ENCODE measurements at places on chromosomes 4 and X.

DNA sequence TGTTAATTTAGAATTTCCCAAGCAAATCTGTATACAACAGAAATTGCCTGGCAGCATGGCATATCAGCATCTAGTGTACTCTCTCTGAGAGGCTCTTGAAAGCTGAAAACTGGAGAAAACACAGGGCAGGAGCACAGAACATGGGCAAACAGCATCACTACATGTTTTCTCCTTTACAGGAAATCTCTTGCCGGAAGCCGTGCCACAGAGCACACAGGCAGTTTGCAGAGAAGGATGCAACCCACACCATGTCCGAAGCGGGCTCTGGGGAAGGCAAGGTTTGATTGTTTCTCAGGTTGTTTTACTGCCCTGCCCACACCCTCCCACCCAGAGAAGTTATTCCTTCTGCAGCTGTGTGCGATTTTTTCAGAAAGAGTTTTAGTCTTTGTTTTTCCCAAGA is 41.1 kb upstream of the FAM9C start:
- DNase-seq: no peak

GRCh38 chr4:129900430-129900953 is 804.5 kb downstream of the C4orf33 start:
- DNase-seq: no peak

DNA sequence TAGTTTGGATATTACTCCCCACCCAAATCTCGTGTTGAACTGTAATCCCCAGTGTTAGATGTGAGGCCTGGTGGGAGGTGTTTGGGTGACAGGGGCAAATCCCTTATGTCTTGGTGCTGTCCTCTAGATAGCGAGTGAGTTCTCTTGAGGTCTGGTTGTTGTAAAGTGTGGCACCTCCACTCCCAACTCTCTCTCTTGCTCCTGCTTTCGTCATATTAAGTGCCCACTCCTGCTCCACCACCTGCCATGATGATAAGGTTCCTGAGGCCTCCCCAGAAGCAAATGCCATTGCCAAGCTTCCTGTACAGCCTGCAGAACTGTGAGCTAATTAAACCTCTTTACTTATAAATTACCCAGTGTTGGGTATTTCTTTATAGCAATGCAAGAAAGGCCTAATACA is 944.3 kb downstream of the ADGRL3 start:
- no peak for DNase-seq

GRCh38 chr4:148268835-148269234 is 173.4 kb downstream of the NR3C2 start:
- DNase-seq: no peak

DNA sequence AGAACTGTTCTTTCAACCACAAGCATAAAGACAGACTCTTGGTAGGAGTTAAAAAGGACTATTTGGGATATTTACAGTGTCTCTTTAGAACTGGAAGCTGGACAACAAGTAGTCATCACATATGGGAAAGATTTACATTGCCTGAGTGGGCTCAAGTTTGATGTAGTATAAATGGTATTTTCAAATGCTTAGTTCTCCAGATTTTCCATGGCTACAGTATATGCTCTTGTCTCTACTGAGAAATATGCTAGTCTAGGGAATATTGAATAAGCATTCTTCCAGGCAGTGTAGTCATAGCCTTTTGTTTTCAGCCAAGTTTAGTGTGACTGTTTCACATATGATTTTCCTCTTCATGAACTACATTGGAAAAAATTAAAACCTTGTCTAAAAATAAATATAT is 315.6 kb downstream of the ARHGAP24 start:
- DNase-seq: no peak

GRCh38 chrX:78327370-78328086 is at the start of gene CYSLTR1:
TSS of gene CYSLTR1 (minus strand) at chrX:78327611. CDS start at chrX:78273746, 53,865 bp downstream.
- DNase-seq: no peak

- DNase-seq: no peak
These were observed 280.9 kb upstream of the EPHA5 start for GRCh38 chr4:65951177-65951576.

DNA sequence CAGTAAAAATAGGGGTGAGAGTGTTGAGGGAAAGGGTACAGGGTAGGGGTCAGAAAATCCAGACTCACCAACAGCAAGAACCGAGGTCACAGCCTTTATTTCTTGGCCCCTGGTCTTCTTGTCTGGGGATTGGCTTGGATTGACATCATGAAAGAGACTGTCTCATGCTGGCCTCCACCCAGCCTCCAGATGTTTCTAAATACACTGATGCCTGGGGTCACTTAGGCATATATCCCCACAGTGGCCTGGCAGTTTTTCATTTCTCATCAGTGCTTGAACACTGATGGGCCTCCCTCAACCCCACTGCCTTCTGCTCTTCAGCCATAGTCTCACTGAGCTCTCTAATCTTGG is 173.9 kb downstream of the RTL9 start:
- DNase-seq: no peak

DNA sequence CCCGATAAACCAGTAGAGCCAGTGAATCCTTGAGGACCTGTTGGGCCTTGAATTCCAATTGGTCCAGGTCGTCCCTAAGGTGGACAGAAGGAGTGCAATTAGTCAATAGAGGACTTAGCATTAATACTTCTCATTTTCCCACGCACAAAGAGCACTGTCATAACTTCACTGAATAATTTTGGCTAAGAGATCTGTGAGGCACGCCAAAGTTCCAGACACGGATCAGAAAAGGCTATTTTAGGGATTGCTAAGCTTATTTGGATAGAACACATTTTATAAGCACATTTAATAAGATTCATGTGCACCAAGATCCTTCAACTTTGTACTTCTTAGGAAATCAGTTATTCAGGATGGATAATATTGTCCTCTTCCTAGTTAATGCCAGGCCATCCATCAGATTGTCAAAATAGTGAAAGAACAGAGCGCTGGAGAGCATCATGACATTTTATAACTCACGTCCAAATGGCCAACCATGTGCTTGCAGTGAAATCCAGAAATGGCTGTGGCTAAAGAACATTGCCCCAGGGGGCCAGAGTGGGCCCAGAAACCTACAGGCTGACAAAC is 129.8 kb downstream of the ATG4A start:
- no peak for DNase-seq

GRCh38 chrX:112967903-112968302 is 127.3 kb upstream of the AMOT start:
- no peak for DNase-seq

DNA sequence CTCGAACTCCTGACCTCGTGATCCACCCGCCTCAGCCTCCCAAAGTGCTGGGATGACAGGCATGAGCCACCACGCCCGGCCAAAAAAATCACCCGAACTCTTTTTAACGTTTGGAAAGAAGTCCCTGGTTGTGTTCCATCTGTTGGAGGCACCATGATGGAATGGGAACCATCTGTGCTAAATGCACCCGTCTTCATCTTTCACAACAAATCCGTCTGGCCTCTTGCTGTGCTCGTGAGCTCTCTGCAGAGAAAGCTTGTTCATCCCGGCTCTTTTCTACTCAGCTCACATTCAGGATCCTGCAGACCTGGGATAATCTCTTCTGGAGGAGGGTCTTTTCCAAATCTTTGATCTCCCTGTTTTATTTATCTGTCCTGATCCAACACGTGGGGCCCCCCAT is 188.8 kb downstream of the CRLF2 start:
- DNase-seq: no peak

DNA sequence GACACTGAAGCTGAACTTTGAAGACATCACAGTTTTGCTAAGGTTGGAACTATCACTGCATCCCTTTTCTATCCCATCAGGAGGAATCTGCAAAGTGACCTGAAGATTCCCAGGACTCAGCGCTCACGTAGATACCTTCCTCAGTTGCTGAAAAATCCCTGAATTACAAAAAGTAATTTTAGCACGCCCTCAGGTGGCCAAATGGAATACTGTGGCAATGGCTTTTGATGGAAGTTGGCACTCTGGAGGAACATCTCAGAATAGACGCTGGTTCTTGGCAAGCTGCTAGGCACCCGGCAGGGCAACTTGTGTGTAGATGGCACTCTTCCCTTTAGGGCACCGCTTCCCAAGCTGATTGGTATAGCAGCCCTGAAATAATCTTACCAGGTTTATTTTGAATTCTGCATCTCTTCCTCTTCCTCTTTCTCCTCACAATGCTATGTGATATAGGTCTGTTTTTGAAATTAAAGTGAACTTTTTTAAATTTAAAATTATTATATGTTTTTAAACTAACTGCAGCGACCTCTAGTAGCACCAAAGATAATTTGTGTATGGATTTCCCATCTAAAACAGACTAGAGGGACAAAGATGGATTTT is 16.3 kb upstream of the ESX1 start:
- no peak for DNase-seq

DNA sequence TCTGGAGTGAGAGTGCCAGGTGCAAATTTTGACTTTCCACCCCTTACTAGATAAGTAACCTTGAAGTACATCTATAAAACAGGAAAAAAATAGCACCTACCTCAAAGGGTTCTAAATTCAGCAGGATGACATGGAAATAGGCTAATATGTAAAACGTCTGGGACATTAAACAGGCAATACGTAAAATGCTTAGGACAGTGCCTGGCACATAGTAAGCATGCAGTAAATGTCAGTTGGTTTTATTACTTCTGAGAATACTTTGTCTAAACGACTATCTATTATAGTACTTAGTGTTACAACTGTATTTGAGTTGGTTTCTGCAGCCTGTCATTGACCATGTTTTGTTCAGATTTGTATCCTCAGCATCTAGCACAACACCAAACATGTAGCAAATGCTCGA is 70.8 kb downstream of the ARX start:
- no peak for DNase-seq

DNA sequence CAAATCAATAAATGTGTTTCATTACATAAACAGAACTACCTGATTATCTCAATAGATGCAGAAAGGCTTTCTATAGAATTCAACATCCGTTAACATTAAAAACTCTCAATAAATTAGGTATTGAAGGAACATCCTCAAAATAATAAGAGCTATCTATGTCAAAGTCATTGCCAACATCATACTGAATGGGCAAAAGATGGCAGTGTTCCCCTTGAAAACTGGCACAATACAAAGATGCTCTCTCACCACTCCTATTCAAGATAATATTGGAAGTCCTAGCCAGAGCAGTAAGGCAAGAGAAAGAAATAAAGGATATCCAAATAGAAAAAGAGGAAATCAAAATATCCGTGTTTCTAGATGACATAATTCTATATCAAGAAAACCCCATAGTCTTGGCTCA is 466.4 kb downstream of the MAGEE1 start:
- no peak for DNase-seq

DNA sequence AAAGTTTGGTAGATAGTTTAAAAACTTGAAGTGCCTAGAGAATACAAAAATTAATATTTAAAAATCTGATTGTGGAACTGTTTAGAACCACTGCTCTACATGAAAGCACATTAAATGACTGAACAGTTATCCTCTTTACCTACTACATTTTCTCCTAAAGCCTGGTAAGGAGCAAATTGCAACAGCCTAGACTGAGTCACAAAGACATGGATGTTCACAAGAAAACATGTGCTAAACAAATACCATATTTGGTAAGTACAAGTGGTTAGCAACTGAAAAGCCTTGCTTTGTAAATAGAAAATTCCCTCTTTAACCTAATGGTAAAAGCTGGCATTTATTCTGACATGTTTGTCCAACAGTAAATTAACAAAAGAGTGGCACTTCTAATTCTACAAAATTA is 203.1 kb downstream of the FBXO8 start:
- no peak for DNase-seq

GRCh38 chrX:85897362-85898126 is 149.8 kb downstream of the CHM start:
- no peak for DNase-seq

- DNase-seq: no peak
These were observed 988.3 kb downstream of the PCDH19 start for GRCh38 chrX:99421796-99422195.

DNA sequence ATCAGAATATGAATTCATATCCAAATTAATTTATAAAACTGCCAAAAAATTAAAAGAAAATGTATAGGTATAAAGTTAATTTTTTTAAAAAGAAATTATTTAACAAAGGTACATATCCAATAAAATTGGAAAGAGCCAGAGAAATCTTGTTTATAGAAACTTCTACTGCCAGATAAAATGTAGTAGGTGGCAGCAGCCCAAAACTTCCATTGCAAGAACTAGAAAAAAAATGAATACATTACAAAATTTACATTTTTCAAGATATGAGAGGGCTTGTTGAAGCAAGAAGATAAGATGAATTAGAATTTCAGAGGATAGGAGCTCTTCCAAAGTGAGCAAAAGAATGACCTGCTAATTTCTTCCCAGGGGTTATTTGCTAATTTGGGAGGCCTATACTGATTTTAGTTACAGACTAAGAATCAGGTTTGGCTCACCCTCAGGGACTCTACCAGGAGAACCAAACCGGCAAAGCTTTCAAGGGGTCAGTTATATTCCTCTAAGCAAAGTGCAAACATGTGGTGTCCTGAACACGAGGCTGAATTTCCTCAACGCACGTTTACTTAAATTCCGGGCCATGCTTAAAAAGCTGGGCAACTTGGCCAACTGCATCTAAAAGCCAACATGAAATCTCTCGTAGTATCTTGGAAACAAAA is 17.5 kb downstream of the ANKRD50 start:
- no peak for DNase-seq

DNA sequence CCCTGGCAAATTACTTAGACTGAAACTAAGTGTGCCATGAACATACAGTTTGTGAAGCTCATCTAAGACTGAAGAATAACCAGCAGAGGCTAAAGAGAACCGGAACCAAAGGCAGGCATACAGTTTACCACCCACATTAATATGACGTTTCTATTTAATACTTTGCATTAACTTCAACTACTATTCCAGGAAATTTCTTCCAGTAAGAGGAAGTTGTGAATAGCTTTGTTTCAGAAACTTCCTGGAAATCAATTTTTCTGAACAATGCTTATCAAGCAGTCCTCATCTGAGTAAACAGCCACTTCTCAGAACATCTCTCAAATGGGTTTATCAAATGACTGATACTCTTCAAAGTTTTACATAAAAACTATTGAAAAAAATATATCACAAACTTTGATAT is 252.7 kb downstream of the OPHN1 start:
- no peak for DNase-seq

DNA sequence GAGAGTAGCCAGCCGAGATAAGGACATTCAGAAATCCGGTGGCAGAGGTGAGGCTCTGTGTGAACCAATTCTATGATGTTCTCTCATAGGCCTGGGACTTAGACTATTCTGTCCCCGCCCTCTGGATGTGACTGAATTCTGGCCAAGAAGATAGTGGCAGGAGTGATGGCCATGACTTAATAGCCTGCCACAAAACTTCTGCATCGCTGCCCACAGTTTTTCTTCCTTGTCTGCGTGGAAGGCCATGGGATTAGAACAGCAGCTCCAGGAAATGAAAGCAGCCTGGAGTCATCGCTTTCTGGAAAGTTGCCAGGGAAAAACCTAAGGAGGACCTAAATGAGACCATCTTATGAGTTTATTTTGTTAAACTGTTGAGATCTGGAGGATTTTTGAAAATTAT is 134.7 kb downstream of the F11 start:
- DNase-seq: no peak

GRCh38 chr4:184165291-184165690 is 52.4 kb downstream of the ENPP6 start:
- DNase-seq: no peak

Measured in stimulated activated CD8-positive, alpha-beta memory T cell treated with anti-CD3 and anti-CD28 coated beads, Interleukin-15, amount 100 ng/mL, for 4 hours (primary cell).